ENCODE measurements at places on chromosomes 6 and 20.

DNA sequence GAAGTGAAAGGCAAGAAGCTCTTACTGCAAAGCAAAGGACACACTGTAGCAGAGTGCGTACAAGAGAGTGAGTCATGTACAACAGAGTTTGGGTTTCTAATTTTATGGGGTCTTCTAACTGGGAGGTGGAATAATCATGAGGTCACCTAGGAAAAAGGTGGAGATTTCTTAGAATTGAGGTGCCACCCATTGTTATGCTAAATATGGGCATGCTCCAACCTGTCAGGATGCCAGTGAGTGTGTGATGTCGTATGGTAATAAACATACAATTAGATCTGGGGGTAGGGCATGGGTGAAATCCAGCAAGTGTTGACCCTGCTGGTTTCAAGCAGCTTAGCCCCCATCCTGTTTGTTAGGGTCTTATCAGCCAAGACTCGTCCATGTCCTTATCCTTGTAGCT lies 46.6 kb downstream of the OR2B6 start:
- no peak for DNase-seq

GRCh38 chr6:119249319-119249718 lies 100.2 kb downstream of the MAN1A1 start:
- DNase-seq, result no peak

- no peak for DNase-seq
These were observed 963 bp upstream of the RMND1 start for GRCh38 chr6:151452750-151453427.

DNA sequence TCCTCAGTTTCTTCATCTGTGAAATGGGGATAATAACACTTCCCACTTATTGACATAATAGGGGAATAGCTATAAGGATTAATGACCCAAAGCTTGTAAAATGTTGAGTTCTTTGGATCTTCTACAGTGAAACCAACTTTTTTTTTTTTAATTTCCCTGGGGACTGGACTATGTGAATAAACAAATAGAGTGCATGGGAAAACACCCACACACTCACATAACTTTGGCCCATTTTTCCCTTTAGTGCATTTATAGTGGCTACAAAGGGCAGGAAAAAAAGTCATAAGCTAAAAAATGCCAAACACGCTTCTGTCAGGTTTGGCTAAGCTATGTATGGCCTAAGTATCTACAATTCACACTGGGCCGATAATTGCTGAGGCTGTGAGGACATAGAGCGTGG lies 406.2 kb upstream of the JAG1 start:
- DNase-seq, result no peak

DNA sequence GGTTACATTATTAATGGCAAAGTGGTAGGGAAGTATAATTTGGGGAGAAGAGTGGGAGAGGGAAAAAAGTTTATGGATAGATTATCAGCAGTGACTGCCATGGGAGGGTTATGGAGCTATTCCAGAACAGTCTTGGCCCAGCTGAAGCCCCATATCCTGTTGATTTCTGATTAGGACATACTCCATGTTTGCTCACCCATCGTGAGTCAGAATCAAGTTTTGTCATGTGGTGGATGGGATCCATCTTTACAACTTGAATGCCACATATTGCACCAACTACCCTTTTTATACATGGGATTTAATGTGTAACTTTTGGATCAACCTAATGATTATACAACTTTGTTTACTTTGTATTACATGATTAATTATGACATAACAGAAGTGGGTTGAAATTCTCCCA lies 217.0 kb downstream of the HAO1 start:
- no peak for DNase-seq

DNA sequence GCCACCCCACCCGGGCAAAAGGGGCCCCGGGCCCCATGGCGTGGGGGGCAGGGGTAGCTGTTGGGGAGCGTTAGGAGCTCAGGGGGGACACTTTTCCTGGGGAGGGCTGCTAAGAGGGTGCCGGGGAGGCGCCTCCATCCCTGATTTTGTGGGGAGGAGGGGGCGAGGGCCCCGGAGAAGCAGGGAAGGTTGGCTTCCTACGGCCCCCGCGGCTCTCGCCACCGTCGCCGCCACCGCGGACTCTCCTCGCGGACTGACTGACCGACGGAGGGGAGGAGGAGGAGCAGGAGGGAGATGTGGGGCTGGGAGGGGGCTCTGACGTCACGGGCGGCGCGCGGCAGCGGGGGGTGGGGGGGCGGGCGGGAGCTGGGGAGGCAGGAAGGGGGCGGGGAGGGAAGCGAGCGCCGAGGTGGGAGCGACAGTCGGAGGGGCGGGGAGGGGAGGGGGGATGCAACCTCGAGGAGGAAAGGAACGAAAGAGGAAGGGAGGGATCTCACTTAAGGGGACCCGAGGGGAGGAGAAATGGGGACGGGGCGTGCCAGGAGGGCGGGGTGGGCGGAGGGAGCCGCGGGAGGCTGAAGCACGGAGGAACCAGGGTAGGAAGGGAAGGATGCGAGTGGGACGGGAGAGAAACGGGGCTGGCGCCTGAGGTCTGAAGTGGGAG lies 5.1 kb downstream of the GABBR1 start:
- peak; percentile 28 for DNase-seq

Data from naive thymus-derived CD4-positive, alpha-beta T cell (primary cell).